ENCODE measurements at places on chromosomes 2 and 18.

- DNase-seq = no peak
Observed at GRCh38 chr2:239852272-239852671, 172.9 kb downstream of the NDUFA10 start.

DNA sequence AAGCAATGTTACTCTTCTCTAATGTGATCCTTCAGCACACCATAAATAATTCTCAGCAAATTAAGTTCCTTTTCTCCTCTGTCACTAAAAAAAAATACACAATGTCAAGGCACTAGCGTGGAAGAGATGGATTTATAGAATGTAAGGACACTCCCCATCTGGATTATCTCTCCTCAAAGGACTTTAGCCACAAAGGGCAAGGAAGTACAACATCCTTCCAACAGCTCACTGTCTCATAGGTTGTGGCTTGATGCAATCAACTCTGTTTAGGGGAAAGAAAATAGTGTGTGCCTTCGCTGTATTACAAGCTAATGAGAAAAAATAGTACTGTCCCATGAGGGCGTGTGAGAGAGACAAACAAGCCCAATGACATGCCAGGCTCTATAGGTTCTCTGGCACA is 129.1 kb upstream of the DNMT3A start:
- no peak for DNase-seq

GRCh38 chr2:67574230-67574629 is 177.1 kb downstream of the ETAA1 start:
- no peak for DNase-seq

DNA sequence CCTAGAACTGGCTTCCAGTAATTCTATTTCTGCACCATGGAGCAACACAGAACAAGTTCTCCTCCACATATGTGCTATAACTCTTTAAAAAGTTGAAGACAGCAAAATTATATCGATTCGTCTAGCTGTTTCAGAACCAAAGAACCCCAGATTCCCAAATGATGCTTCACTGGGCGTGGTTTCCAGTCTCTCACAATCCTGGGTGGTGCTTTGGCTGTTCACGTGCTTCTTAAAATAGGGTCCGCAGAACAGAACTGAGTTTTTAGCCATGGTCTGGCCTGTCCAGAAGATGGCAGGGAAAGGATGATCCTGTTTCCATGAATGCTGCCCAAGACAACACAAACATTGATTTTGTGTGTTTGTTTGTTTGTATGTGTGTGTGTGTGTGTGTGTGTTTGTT is 37.6 kb upstream of the PARD3B start:
- DNase-seq = no peak

DNA sequence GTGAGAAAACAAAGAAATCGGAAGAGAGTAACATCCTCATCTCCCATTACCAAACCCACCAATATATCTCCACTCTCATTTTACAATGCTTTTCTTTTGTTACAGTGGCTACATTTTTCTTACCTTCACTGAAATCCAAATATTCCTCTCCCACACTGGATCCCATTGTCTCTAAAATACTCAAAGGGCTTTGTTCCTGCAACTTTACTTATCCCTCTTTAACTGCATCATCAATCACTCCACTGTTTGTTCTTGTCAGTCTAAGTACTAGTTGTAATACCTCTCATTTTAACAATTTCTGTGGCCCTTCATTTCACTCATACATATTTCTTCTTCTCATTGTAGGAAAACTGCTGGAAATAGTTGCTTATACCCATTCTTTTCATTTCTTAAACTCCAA is 464.2 kb upstream of the PIK3C3 start:
- no peak for DNase-seq

DNA sequence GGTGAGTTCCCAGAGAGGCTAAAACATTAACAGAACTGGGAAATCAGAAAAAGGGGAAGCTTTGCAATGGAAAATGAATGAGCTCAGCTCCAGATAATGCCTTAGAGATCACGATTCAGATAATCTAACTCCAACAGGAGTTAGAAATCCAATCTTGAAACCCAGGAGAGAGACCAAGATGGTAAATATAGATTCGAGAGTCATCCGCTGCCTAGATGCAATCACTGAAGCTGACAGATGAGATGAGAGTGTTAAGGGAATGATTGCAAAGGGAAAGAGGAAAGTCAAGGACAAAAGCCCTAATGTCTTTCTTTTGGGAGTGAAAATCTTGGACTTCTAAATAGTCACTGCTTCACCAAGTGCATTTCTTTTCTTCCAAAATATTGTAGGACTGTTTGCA is 722.0 kb downstream of the EPHA4 start:
- no peak for DNase-seq

DNA sequence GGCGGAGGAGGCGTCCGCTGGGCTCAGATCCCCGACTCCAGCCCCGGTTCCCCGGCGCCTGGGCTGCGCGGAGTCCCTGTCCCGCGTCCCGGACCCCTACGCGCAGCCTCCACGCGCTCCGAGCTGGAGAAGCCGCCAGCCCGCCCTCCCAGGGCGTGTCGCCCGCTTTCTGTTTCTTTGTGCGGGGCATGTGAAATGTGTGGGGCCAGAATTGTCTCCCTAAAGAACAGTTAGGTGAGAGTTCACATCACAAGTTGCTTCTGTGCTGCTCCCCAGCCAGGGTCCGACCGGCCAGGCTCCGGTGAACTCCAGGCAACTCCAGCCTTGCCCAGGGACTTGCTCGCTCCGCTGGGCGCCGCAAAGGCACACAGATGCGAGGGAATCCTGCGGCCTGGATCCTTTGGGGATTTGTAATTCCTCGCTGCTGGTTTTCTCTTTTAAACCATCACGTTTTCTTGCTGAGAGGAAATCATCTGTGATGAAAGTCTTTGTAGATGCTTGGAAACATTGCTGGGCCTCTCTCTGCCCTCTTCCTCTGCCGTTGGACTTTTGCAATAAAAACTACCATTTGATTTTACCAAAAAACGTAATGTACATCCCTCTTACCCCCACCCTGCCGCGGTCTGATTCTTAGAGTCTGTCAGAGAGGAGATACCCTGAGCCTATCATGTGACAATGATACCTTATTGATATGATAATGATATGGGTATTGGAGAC is 631 bp downstream of the GYPC start:
- peak; percentile 58 for DNase-seq

DNA sequence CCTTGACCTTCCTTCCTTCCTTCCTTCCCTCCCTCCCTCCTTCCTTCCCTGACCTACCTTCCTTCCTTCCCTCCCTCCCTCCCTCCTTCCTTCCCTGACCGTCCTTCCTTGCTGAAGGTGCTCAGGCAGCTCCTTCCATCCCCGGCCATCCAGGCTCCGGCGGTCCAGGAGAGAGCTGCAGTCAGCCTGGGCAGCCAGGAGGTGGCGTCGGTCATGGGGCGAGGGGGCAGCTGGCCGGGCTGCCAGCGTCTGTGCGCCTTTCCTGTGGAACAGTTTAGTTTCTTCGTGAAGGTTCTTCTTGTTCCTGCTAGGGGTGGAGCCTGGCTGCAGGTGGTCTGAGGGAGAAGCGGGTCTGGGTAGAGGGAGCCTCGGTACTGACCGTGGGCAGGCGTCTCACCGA is 15.7 kb downstream of the GPR35 start:
- DNase-seq = peak; percentile 76

- DNase-seq = no peak
Observed at GRCh38 chr2:65388051-65388531, 44.3 kb downstream of the SPRED2 start.

GRCh38 chr2:226802573-226802972 is 3.0 kb upstream of the IRS1 start:
- peak; percentile 83 for DNase-seq

GRCh38 chr2:66435549-66435875 is 587 bp downstream of the MEIS1 start:
- DNase-seq = no peak

GRCh38 chr18:46622451-46622850 is 34.6 kb downstream of the LOXHD1 start:
- DNase-seq = no peak

DNA sequence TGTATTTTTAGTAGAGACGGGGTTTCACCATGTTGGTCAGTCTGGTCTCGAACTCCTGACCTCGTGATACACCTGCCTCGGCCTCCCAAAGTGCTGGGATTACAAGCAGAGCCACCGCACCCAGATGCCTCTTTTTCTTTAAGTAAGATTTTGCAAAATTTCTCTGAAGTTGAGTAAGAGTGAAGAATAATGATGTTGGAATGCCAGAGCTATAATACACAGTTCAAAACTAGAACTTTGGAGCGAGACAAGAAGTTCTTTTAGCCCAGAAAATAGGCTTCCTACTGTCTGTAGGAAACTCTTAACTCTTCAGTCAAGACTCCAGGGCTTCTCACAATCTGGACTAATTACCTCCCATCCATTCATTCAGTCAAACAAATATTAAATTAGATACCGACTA is 51.4 kb downstream of the MARCHF4 start:
- no peak for DNase-seq

- no peak for DNase-seq
Observed at GRCh38 chr18:55713707-55714106, 125.7 kb upstream of the TCF4 start.

Measured in hepatocyte (in vitro differentiated cells).